ENCODE measurements at places on chromosomes 1 and 21. TPM values are rescaled to one million over a fixed set of nuclear protein-coding genes. Genes with fewer than 3 reads are reported as not detected.

CACYBP gene
- 158 TPM for total RNA-seq

ILDR2 gene
- under 0.01 TPM for total RNA-seq

DENND2D gene
- 2.1 TPM for total RNA-seq

UMODL1 gene
- not detected for total RNA-seq

FAM177B gene
- not detected for total RNA-seq

KCNJ15 gene
- total RNA-seq: not detected

CHRM3 gene
- not detected for total RNA-seq

LAD1 gene
- not detected for total RNA-seq

SPRR4 gene
- total RNA-seq: not detected
